ENCODE measurements at places on chromosomes 7 and 10.

- no peak for DNase-seq
These were observed 81.1 kb upstream of the PRKG1 start for GRCh38 chr10:50992972-50993766.

DNA sequence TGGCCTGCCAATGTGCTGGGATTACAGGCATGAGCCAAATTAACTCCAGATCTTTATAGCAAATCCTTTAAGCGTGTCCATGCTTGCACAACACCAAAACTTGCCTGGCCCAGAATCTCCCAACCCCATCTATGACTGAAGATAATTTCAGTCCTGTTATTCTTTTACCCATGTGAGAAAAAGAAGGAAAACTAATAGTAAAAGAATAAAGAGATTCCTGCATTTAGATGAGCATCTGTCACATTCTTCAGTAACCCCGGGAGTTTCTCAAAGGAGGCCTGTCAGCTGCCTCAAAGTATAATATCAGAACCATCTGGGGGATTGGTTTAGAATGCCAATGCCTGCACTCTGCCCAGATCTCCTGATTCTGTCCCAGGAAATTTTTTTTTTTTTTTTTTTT is 158.1 kb upstream of the KMT2E start:
- no peak for DNase-seq

- DNase-seq: no peak
These were observed 235.7 kb upstream of the TCERG1L start for GRCh38 chr10:131547129-131547799.

GRCh38 chr10:119374236-119374635 is 166.9 kb downstream of the GRK5 start:
- no peak for DNase-seq

- DNase-seq: no peak
These were observed 89.6 kb downstream of the ITIH5 start for GRCh38 chr10:7577176-7577575.

DNA sequence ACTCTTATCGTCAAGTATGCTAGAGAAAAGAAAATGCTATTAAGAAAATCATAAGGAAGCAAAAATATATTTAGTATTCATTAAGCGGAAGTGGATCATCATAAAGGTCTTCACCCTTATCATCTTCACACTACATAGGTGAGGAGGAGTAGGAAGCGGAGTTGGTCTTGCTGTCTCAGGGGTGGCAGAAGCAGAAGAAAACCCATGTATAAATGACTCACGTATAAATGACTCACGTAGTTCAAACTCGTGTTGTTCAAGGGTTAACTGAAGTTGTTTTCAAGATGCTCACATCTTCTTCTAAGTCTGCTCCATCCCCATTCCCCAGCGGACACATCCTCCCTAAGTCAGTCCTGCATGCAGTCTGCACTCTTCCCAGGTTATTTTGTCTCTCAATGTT is 72.4 kb downstream of the SFMBT2 start:
- no peak for DNase-seq

DNA sequence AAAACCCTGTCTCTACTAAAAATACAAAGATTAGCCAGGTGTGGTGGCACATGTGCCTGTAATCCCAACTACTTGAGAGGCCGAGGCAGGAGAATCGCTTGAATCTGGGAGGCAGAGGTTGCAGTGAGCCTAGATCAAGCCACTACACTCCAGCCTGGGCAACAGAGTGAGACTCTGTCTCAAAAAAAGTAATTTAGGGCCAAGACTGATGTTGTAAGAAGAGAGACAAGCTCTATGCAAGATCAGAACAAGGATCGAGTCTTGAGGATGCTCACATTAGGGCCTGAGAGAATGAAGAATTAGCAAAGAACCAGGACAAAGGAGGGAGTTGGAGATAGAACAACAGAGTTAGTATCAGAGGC is 3.3 kb upstream of the KPNA7 start:
- DNase-seq: no peak

DNA sequence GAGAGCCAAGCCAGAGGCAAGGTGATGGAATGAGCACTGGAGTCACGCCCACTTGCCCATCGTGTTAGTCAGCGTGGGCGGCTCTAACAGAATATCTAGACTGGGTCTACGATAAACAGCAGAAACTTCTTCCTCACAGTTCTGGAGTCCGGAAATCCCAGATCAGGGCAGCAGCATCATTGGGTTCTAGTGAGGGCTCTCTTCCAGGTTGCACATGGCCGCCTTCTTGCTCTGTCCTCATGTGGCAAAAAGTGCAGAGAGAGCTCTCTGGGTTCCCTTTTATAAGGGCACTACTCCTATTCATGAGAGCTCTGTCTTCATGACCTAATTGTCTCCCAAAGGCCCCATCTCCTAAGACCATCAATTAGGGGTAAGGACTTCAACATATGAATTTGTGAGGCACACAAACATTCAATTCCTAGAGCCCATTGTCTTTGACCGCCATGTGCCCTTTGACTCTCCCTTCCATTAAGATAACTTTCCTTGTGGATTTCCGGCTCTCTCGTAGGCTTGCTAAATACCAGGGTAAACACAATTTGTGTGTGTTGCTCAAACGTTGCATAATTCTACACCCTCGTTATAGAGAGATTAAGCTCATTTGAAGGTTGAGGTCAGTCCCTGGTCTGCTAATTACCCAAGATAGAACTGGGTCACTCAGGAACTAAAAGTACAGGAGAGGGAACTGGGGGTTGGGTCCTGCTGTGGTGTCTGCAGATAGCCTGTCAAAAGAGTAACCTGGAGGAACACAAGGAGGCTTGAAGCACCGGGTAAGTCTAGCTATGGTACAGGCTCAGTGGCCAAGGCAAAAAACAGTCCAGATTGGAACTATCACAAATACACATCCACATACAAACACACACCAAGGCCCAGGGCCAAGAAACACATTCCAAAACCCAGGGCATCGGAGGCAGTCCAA is 28.7 kb upstream of the USP6NL start:
- no peak for DNase-seq

GRCh38 chr10:103720328-103720963 is 134.9 kb downstream of the SH3PXD2A start:
- no peak for DNase-seq

DNA sequence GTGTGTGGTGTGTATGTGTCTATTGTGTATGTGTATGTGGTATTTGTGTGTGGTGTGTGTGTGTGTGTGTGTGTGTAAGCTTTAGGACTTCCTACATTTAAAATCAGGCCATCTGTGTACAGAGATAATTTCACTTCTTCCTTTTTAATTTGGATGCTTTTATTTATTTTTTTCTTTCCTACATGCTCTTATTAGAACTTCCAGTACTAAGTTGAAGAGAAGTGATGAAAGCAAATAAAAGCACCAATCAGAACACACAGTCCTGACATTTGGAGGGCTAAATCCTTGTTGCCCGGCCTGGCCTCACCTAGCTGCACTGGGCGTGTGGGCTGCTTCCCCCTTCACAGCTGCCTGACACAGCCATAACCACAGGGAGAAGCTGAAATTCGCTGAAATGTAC is 3.8 kb upstream of the MRC1 start:
- DNase-seq: no peak

GRCh38 chr7:128020159-128020558 is 11.1 kb downstream of the LRRC4 start:
- no peak for DNase-seq

GRCh38 chr7:98982686-98983085 is 104.4 kb downstream of the TRRAP start:
- DNase-seq: no peak

DNA sequence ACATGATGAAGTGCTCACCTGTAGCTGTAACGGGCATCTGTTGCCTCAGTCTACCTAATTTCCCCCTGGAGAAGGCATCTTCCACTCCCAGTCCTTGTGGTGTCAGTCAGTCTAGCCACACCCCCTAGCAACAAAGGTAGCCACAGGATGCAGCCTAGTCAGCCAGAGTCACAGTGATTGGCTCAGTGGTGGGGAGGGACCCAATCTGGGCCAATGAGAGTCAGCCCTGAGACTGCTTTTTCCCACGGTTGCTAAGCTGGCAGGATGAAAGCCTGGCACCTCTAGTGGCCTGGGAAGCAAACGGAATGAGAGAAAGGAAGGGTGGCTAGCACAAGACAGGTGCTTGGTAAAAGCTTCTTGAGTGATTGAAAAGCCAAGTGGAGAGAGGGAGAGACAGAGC is 118.6 kb downstream of the SH3PXD2A start:
- DNase-seq: no peak

DNA sequence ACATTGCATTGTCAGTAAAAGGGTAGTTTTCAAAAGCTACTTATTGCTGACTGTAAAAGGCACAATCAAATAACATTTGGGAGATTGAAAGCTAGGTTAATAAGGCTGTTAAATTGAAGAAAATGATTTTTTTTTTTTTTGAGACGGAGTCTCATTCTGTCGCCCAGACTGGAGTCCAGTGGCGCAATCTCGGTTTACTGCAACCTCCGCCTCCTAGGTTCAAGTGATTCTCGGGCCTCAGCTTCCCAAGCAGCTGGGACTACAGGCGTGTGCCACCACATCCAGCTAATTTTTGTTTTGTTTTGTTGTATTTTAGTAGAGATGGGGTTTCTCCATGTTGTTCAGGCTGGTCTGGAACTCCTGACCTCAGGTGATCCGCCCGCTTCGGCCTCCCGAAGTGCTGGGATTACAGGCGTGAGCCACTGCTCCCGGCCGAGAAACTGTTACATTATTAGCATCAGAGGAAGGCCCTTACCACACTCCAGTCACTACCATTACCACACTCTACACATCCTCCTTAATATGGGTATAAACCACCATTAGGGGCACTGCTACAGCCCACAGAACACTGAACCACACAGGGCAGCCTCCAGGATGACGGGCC is 1.0 kb downstream of the CYP51A1 start:
- no peak for DNase-seq

DNA sequence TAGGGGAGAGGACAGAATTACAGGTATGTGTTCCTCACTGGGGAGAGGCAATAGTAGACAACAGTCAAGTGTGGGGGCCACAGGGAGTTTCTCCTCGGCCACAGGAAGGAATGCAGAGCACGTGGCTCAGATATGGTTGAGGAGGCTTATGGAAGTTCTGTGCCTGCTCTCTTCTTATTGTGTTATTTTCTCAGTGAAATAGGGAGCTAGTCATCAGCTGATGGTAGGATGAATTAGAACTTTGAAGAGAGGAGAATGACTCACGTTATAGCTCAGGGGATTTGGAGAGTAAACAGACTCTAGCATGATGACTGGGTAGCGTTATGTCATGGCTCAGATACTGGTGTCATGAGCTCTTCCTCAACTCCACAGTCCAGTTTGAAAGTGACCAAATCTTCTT is 308.3 kb upstream of the IGFBP3 start:
- DNase-seq: no peak

DNA sequence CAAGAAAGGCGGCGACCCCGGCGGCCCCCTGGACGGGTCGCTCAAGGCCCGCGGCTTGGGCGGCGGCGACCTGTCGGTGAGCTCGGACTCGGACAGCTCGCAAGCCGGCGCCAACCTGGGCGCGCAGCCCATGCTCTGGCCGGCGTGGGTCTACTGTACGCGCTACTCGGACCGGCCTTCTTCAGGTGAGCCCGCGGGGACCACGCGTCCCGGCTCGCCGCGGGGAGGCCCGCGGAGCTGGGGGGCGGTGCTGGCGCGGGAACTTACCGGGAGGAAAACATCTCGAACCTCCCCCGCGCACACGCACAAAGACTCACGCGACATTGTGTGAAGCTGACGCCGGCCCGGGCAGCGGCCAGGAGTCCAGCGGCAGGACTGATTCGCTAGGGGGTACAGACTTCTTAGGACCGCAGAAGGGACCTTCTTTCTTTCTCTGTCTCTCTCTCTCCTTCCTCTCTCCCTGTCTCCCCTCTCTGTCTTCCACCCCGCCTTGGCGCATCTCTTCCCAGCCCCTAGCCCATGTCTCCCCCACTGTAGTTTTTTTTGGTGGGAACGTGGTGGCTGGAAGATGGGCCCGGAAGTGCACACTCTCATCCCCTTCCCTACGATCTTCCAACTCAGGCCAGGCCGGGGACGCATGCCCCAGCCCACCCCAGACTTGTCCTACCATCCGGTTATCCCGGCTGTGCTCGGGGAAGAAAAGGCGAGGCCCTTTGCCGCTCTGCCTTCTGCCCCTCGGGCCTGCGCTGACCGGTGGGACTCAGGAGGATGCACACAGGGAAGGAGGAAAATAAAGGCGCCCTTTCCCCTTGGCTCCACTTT is 1.2 kb downstream of the EN2 start:
- DNase-seq: no peak

DNA sequence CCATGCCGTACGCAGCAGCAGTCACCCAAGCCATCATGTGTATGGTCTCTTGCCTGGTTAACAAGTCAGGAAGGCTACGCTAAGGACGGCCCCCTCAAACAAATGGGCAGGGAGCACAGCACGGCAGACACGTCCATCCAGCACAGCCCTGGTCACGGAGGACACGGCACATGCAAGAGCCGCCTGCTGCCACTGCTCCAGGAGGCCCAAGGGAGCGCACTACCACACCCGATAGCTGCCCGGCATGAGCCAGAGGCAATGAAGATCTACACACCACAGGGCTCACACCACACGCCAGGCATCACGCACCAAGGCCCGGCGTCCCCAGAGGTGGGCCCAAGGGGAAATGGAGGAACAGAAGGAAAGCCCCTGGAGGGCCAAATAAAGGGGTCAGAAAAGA is 134.2 kb downstream of the MAD1L1 start:
- DNase-seq: no peak

- no peak for DNase-seq
These were observed 199.9 kb downstream of the ARHGAP12 start for GRCh38 chr10:31728698-31729224.

- no peak for DNase-seq
These were observed 40.0 kb downstream of the FANK1 start for GRCh38 chr10:125936331-125936730.

GRCh38 chr7:27952456-27953285 is 212.7 kb downstream of the TAX1BP1 start:
- no peak for DNase-seq

Measured in stimulated activated CD4-positive, alpha-beta T cell treated with anti-CD3 and anti-CD28 coated beads, Interleukin-15, amount 100 ng/mL, for 48 hours (primary cell).